ENCODE measurements at places on chromosomes 12 and 14.

GRCh38 chr14:57560681-57561080, 67.0 kb upstream of the CCDC198 start:
- no peak for DNase-seq

- no peak for DNase-seq
These were observed 30.4 kb upstream of the ITPK1 start for GRCh38 chr14:93146119-93146518.

DNA sequence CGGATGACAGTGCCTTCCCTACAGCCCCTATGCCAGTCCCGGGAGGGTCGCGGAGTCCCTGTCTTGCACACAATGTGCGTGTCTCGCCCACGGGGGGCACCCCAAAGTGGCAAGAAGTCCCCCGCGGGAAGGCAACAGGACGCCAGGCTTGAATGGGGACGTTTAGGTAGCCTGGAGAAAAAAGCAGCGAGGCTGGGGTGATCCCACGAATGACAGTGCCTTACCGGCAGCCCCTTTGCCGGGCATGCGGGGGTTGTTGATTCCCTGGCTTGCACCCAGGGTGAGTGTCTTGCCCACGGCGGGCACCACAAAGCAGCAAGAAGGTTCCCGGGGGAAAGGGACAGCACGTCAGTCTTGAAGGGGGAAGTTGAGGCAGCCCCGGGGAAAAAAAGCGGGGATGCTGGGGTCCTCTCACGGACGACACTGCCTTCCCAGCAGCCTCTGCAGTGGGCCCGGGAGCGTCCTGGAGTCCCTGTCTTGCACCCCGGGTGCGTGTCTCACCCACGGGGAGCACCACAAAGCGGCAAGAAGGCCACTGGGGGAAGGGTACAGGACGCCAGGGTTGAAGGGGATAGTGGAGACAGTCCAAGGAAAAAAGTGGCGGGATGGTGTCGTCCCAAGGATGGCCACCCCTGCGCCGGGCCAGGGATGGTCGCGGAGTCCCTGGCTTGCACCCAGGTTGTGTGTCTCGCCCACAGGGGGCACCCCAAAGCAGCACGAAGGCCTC, 156.8 kb upstream of the ALG10B start:
- no peak for DNase-seq

- no peak for DNase-seq
These were observed 19.5 kb upstream of the LRRC10 start for GRCh38 chr12:69630191-69630590.

GRCh38 chr12:1250641-1251040, 259.6 kb downstream of the ERC1 start:
- no peak for DNase-seq

DNA sequence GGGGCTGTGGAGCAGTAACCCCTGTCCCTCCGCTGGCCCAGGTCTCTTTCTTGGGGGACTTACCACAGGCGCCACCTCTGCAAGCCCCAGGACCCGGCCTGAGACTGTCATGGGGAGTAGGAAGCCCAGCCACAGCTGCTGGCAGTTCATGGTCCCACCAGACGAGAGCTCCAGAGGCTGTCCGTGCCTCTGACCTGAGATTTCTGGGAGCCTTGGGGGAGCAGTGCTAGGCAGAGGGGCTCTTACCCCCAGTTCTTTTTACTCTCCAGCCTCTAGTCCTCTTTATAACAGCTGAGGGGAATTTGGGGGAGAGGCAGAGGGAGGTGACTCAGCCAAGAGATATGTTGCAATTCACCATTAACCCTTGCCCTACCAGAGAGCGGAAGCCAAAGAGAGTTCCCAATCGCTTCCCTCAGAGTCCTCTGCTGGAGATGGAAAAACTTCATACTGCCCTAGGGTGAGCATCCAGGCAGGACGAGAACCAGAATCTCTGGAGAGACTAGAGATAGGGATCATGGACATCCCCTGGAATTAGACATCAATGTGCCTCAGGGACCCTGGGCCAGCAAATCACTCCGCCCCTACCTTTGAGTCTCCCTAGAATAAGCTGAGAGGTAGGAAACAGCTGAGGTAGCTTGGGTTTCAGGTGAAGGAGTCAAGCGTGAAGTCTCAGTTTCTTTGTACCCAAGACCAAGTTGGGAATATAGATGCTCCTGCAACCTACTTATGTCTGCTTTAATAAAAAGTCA, at the start of gene MMP19:
MMP19 (minus strand) TSS at position 256 of the 749 bp plus-strand sequence; CDS start at position 150, 106 bp downstream.
- no peak for DNase-seq

Data from NCI-H2107 (cell line).